ENCODE measurements at places on chromosomes 3 and 15.

GRCh38 chr3:71491154-71491752, 92.3 kb downstream of the FOXP1 start:
- no peak for DNase-seq

DNA sequence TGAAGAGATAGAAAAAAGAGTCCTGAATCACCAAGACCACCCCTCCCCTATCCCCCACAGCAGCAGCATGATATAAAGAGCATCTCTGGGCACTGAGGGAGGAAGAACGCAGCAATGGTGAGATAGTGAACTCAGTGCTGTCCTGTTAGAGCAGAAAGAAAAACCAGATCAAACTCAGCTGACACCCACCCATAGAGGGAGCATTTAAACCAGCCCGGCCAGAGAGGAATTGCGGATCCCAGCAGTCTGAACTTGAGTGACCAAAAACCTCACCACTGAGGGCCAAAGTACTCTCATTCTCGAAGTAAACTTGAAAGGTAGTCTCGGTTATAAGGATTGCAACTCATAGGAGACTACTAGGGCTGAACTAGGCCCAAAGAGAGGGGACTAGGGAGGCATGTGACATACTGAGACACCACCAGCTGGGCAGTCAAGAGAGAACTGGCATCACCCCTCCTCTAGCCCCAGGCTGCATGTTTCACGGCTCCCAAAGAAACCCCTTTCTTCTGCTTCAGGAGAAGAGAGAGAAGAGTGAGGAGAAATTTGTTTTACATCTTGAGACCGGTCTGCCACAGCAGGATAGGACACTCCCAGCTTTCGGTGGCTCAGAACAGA, 39.2 kb upstream of the TGFBR2 start:
- no peak for DNase-seq

GRCh38 chr15:43239732-43240491, 19.1 kb upstream of the EPB42 start:
- no peak for DNase-seq

GRCh38 chr3:101081999-101082398, 88.8 kb upstream of the ABI3BP start:
- DNase-seq = no peak

DNA sequence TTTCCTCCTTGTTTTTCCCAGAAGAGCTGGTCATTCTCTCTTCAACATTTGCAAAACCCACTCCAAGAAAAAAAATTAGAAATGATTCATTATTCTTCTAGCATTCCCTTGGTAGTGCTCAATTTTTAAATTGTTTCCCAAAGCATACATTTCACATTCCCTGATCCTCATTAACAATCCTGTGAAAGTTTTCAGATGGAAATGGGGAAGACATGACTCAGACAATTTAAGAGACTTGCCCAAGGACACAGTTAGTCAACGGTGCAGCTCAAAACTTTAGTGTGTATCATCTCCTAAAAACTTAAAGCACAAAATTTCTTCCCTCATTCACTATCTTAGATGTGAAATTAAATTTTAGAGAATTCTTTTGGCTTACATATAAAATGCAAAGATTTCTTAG, 17.1 kb upstream of the ABI3BP start:
- no peak for DNase-seq

DNA sequence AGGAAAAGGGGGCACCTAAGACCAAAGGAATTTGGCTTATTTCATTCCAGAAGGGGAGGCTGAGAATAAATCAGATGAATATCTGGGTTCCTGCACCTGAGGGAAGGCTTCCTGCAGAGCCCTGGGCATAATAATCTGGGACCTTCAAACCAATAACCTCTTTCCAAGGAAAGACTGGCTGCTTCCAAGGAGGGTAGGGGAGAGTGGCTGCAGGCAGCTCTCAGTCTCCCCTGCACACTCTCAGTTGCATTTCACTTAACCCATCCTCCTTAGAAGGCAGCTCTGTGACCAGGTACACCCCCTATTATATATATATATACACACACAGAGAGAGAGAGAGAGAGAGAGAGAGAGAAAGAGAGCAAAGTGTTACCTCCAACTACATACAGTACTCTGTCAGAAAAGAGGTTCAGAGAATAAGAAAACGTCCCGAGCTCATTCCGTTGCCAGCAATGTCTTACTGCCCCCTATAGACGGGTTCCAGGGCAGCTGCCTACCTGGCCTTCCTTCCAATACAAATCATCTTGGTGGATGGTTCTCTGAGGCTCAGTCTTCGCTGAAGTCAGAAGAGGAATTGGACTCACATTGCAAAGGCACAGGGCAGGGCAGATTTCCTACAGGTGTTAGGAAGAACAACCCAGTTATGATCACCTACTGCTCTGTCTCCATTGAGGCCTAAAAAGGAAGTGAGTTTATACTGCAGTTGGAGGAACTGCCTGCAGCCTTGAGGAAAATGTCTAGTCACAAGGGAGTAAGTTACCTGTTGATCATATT, 26.1 kb downstream of the CAPN3 start:
- DNase-seq = no peak

GRCh38 chr3:37853691-37854413, 7.8 kb upstream of the CTDSPL start:
- DNase-seq = no peak

DNA sequence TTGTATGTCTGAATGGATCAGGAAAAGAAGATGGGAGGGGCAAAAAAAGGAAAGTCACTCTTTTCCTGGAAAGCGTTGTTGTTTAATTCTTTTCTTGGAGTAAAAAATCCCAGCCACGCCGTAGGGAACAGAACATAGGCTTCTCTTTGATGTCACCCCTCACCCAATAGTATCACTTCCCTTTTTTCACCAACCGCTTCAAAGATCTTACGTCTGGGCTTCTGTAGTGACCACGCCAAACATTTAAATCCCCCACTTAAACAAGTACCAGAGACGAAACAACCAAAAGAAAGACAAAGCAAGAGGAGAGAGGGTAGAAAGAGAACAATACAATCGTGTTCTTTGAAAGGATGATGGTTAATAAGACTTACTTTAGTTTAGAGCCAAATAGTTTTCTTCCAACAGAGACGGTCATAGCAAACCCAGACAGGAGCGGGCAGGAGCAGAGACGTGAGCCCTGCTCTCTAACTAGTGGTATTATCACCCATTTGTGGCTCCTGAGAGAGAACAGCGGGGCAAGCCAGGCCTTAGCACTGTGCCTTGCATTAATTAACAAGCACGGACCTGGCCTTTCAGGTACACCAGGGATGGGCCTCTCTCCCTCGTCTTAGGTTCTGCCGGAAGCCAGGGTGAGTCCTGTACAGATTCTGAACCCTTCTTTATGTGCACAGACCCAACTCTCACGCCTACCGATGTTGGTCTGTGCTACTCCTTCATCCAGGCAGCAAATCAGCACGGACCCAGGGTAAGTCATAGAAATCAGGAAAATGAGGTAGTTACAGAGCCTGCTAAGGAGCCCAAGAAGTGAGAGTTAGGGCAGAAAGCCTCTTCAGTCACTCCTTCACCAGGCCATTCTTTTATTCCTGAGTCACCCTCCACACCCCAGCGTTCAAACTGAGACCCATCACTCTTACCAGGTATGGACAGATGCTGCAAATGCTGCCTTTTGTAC, 28.2 kb upstream of the BCL6 start:
- DNase-seq = no peak

DNA sequence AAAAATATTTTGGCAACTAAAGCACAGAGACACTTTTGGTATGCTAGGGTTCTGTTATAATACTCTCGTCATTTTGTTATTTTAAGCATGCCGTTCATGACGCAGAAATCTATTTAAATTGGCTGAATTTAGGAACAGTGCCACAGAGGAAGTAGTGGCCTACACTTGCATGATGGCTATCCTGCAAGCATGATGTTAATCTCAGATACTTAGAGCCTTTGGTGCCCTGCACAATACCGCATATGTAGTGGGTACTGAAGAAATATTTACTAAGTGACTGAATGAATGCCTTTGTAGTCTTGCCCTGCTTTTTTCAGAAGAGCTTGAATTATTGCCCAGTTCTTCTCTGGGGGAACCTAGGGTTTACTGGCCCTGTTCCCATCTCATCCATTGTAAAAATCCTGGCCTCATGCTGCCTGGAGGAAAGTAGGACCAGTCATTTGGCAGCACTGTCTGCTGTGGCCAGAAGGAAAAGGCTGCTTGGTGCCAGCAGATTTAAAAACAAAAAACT, 79.0 kb downstream of the SERPINI1 start:
- no peak for DNase-seq

DNA sequence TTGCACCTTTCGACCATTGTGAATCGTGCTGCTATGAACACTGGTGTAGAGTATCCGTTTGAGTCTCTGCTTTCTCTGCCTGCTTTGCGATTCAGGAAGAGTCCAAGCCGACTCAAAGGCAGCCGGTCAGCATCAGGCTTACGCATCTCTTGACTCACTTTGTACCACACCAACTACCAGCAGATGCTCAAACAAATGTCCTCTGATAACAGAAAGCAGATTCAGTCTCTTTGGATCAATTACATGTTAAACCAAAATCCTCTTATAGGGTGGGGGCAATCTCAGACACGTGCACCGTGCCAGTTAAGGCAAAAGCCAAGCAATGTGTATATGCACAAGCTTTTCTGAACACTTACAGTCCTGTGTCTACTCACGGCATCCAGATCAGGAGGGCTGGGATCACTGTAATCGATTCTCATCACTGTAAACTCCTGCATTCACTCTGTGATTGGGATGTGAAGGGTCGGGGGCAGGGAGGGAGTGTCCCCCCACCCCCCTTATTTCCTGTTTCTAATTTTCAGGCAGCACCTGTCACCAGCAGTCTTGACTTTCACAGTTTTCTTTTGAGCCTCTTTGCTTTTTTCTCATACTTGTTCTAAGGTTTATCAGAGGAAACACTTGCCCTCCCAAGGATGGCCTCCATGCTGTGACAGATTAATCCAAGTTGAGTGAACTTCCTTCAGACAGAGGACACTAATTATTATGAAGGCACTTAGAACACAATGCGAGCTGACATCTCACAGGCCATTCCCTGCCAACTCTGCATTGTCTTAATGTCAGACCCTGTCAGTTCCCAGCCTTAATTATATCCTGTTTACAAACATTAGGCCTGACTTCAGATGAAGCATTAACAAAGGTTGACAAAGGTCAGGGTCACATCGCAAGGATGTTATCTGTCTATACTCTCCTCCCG, 153.5 kb downstream of the MECOM start:
- no peak for DNase-seq

DNA sequence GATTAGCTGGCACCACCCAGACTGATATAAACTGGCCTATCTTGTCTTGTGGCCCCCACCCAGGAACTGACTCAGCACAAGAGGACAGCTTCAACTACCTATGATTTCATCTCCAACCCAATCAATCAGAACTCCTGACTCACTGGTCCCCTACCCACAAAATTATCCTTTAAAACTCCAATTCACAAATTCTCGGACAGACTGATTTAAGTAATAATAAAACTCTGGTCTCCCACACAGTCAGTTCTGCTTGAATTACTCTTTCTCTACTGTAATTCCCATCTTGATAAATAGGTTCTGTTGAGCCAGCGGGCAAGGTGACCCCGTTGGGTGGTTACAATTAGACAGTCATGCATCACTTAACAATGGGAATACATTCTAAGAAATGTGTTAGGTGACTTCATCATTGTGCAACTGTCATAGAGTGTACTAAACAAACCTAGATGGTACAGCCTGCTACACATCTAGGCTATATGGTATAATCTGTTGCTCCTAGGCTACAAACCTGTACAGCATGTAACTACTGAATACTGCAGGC, 48.1 kb upstream of the MAP4 start:
- no peak for DNase-seq

DNA sequence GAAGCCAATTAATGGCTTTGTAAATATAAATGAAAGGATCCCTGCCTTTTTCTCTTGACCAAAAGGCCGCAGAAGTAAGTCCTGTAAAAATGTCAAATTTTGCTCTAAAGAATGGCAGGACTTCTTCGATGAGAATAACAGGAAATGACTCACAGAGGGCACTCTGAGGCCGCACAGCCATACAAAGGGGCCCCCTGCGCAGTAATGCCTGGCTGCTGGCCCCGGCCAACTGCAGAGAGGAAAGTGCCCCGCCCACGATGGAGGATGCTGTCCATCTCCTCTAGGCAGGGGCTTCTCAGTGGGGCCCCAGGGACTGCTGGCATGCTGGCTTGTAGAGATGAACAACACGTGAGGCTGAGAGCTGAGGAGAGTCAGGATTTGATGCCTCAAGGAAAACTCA, 18.1 kb upstream of the SCN10A start:
- DNase-seq = no peak

- DNase-seq = no peak
These were observed 11.5 kb downstream of the UBP1 start for GRCh38 chr3:33428734-33429133.

DNA sequence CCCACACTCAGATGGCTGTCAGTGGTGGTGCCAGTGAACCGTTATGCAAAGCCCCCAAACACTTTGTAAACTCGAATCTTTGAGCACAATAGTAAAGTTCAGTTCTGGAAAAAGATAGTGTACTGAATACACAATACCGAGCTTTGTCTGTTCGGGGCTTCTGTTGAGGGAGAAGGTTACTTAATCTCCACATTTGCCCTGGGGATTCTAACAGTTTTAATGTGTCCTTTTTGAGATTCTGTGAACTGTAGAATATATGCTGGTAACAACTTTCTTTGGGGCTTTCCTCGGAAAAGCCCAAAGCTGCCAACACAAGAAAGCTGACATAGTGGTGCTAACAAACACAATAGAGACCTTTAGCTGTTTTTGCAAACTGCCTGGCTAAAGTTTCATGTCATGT, 686.5 kb downstream of the ROBO1 start:
- DNase-seq = no peak

DNA sequence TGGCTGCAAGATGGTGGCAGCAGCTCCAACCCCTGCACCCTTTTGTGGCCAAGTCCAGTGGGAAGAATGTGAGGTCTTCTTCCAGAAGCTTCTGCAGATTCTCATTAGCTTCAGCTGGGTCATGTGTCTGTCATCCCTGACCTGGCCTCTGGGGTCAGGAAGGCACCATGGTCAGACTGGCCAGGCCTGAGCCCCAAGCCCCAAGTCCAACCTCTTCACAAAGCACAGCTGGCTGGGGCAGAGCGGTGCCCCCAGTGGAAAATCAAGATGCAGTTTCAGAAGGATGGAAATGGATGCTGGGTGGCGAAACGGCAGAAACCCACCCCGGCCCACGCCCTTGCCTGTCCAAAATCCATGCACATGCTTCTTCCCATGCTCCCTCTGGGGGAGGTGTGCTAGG, 15.9 kb upstream of the GATA2 start:
- DNase-seq = no peak

Measured in type B pancreatic cell (in vitro differentiated cells).